ENCODE measurements at places on chromosomes 5 and 9. TPM values are rescaled to one million over a fixed set of nuclear protein-coding genes. Genes with fewer than 3 reads are reported as not detected.

The PCDHGA10 gene
- 0.12 TPM for total RNA-seq

DNA sequence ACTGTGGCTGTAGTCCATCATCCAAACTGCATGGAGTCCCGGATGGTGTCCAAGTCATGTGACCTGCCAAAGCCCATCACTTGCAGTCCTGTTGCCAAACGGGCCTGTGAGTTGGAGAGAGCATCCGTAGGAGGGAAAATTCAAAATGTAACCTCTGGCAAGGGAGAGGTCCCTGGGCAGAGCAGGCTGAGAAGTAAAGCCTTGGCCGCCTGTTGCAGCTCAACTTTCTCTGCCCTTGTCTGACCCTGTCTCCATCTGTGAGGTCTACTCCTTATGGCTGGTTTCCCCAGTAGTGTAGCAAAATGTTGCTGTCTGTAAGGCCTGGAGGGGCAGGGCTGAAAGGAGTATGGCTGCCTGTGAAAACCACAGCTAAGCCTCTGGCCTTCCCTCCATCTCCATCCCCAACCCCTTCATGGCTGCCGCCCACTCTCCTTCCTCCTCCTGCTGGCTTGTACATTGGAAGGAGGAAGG lies 163.5 kb downstream of the SEMA6A start:
- no peak for DNase-seq

- DNase-seq: no peak
Observed at GRCh38 chr5:52840277-52841050, 52.7 kb downstream of the ITGA1 start.

The DCANP1 gene
- not detected for total RNA-seq

GRCh38 chr9:93577078-93577974 lies 942 bp downstream of the PHF2 start:
- no peak for DNase-seq

GRCh38 chr5:149904293-149904886 lies 40.2 kb downstream of the PDE6A start:
- DNase-seq: no peak

The SPINK7 gene
- not detected for total RNA-seq

The FSTL4 gene
- total RNA-seq: not detected

GRCh38 chr9:71681708-71682272 lies 86.5 kb downstream of the CEMIP2 start:
- DNase-seq: no peak

GRCh38 chr9:78856144-78856543 lies 559.2 kb downstream of the PSAT1 start:
- no peak for DNase-seq

- DNase-seq: no peak
Observed at GRCh38 chr9:116608064-116608463, 79.0 kb upstream of the TRIM32 start.

- no peak for DNase-seq
Observed at GRCh38 chr9:25990376-25990775, 312.1 kb upstream of the TUSC1 start.

- DNase-seq: peak; percentile 64
Observed at GRCh38 chr9:91421128-91421765, 2.4 kb downstream of the NFIL3 start.

The CDKN2B gene
- not detected for total RNA-seq

- no peak for DNase-seq
Observed at GRCh38 chr9:7752481-7752880, 47.1 kb downstream of the DMAC1 start.

The CARD9 gene
- 1.6 TPM for total RNA-seq

DNA sequence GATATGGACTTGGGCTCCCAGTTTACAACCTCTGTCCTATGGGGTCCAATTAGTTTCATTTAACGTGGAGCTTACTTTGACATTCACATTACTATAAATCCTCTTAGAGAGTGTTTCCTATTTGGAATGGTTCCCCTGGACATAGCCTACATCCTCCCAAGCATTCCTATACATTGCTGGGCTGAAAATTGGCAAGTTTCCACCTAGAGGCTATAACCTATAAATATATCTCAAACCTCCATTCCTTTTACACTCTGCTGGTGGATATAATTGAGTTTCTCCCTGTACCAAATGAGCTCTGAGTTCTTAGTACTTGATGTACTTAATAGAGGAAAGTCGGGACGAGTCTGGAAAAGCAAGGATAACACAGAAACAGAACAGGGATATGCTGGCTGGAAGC lies 172.8 kb downstream of the ASTN2 start:
- DNase-seq: no peak

- no peak for DNase-seq
Observed at GRCh38 chr9:2963307-2963706, 119.4 kb upstream of the PUM3 start.

DNA sequence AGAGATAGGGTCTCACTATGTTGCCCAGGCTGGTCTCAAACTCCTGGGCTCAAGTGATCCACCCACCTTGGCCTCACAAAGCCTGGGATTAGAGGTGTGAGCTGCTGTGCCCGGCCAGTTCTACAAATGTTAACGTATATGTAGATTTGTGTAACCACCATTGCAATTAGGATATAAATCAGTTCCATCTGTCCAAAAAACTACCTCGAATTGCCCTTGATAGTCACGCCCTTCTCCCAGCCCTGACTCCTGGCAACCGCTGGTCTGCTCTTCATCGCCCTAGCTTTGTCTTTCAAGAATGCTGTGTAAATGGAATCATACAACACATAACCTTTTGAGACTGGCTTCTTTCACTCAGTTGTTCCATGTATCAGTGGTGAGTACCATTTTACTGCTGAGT lies 46.1 kb upstream of the PPARGC1B start:
- DNase-seq: no peak

DNA sequence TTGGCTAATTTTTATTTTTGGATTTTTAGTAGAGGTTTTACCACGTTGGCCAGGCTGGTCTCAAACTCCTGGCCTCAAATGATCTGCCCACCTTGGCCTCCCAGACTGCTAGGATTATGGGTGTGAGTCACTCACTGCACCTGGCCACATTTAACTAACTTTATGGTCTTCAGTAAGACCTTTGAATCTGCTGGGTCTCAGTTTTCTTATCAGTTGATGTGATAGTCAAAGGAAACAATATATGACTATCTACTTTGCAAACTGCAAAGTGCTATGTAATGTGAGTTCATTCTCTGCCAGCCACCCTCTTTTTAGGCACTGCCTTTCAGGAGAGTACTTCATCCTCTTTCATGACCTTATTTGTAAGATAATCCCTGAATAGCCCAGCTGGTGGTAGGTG lies 474.7 kb downstream of the PDE4D start:
- DNase-seq: no peak

- DNase-seq: no peak
Observed at GRCh38 chr9:137504432-137504777, 45.3 kb upstream of the NSMF start.

The PCDHGB3 gene
- total RNA-seq: 0.19 TPM

GRCh38 chr5:110250355-110250754 lies 476.1 kb downstream of the TMEM232 start:
- DNase-seq: no peak

The ADCY2 gene
- not detected for total RNA-seq

The IL33 gene
- not detected for total RNA-seq

GRCh38 chr5:51162245-51162644 lies 221.0 kb upstream of the ISL1 start:
- DNase-seq: no peak

GRCh38 chr9:4970970-4971641 lies 14.0 kb upstream of the JAK2 start:
- DNase-seq: peak; percentile 81

- DNase-seq: peak; percentile 29
Observed at GRCh38 chr9:35923927-35924763, 14.9 kb downstream of the SPAAR start.

DNA sequence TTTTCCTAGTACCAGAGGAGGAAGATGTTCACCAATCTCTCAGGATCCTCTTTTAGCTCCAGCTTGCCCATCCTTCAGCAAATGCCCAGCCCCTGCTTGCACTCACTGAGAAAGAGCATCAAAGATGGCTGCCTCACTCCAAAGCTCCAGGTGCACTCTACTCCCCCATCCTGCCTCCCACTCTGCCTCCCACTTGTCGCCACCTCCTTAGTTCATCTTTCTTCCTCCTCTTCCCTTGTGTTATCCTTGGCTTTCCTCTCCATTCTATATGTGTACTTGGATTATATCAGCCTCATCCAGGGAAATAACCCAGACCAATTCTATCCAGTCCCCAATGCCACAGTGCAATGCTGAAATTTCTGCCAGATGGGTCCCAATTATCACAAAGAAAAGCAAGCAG lies 87.1 kb upstream of the CPLX2 start:
- no peak for DNase-seq

DNA sequence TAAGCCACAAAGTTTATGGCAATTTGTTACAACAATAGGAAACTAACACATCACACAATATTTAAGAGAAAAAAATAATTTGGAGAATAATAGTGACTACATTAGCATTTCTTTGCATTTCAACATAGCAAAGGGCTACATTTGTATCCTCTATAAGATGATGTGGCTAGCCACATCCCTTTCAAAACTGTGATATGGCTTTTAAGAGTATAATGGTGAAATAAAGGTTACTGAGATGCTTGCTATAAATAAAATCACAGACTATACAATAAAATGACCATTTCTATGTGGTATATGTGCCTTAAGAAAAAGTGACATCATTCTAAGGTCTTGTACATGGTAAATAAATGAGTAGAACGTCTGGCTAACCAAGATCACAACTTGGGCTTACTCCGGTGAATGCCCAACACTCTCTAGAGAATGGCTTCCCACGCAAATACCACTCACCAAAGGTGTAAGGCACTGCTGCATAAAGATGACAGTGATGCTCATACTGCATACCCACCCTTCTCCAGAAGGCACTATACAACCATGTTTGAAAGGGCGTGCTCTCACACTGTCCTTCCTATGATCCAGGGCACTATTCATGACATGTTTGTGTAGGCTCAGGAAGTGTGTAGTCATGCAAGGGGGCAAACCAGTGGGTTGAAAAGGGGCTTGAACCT lies 286.5 kb downstream of the MLLT3 start:
- no peak for DNase-seq

DNA sequence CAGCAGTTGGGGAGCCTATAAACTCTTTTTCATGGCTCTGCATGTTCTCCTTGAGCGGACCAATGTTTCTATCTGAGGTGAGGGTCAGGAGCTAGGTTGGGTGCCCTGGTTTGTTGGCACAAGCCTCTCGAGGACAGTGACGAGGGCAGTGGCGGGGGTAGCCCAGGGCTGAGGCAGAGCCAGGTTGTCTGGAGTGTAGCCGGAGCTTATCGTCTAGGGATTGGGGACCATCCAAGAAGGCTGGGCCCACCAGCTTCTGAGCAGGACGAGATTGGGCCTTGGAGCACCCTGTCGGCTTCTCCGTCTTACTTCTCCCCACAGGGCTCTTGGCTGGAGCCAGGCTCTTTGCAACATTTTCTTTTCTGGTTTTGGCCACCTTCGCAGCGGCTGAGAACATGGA lies 13.2 kb upstream of the CCL21 start:
- no peak for DNase-seq

The PROB1 gene
- total RNA-seq: 3.1 TPM

DNA sequence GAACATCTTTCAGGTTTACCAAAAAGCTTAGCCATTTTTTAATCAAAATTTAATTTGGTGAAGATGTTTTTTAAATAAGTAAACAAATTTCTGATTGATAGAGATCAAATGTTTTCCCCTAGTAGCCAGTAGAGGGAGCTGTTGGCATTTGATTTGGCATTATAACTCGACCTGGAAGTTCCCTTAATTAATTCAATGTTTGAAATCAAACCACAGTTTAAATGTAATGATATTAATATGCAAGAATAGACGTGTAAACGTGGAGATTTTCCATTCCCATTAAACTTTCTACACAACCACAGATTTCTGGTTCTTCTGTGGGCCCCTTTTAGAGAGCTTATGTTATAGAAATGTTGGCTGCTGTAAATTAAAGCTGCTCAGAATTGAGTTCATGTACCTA lies 148.1 kb upstream of the MPDZ start:
- DNase-seq: no peak

The PCDHB7 gene
- not detected for total RNA-seq

GRCh38 chr9:127079446-127080140 lies 42.8 kb downstream of the ANGPTL2 start:
- no peak for DNase-seq

The ZFP37 gene
- total RNA-seq: 2.1 TPM

DNA sequence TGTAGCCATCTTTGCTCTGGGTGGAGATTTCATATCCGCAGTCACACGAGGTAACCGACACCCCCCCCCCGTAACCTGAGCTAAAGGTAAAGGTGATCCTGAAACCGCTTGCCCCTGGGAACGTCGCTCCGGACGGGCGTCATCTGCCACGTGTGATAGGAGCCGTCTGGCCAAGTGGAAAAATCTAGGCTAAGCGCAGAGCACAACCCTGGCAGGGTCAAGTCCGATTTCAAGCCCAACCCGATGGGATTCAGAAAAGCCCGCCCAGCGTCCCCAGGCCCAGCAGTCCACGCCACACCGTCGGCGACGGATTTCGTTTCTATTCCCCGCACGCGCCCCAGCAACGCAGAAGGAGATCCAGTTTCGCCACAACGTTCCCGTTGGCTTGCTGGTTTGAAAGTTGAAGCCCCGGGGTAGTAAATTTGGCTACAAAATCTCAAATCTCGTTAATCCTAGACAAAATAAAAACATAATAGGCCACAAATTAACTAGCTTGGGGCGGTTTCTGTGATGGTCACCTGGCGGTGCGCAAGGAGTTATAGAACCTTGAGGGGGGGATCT lies 32.4 kb upstream of the NFIB start:
- no peak for DNase-seq

- DNase-seq: no peak
Observed at GRCh38 chr5:142715291-142715690, 29.4 kb upstream of the FGF1 start.

The TTC23L gene
- 0.58 TPM for total RNA-seq

DNA sequence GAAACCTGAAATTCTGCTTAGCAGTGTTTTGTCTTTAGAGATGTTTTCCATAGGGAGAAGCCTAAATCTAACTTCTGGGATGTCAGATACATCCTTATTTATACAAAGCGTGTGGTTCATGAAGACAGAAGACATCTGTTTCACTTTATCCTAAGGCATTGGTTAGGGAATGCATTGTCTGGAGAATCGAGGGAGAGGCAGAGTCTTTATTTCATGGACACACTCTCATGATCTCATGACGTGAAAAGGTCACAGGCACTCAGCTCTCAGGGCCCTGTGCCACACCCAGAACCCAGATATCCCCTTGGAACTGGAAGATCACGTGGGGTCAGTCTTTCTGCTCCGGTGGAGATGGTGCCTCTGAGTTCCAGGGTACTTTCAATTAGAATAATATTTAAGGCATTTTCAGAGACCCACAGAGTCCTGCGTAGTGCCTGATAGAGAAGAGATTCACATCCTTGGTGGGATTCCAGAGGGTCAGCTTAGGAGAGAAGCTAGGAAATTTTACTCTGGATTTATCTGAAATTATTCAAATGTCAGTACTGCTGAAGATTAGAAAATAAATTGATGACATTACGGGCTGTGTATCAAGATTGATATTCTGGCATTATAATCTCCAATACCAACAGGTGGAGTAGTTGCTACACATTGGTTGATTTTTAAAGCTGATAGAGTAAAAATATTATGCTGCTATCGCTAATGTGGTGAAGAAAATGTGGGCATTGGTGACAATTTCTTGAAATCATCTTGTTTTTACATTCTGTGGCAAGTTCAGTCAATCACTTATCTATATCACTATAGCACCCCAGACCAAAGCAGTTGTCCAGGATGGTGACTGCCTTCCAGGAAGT lies 378.3 kb downstream of the MTRR start:
- DNase-seq: no peak

The PCDHB4 gene
- not detected for total RNA-seq
